ENCODE measurements at places on chromosomes 5 and 9.

DNA sequence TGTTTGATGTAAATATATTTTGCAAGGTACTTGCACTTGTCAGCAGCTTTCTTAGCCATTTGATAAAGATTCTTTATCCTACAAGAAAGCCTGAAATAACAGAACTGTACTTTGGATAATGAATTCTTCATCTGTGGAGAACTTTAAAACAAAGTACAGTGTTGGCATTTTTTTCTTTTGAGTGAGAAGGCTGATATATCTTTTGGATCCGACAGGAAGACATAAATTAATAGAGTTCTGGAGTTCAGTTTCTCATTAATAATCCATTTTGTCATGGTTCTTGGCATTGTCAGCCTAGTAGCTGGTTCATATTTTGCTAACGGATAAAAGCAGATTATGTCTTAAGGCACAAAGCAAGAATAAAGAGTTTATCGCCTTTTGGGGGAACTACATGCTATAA, 17.0 kb downstream of the PBX3 start:
- no peak for DNase-seq

DNA sequence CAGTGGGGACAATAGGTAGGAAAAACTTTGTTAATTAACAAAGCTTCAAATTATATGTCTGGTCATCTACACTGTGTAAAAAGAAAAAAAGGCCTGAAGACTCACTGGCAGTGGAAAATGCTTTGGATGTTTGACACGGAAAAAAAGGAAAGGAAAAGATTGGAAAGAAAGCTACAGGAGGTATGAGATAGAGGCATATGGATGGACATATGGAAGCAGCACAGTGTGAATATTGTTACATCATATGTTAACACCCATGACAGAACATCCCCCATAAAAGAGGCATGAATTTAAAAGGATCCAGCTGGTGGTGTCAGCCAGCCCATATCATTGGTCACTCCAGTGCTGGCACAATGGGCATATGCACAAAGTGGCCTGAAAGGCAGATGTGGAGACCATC, 19.0 kb upstream of the ADAMTS19 start:
- no peak for DNase-seq

DNA sequence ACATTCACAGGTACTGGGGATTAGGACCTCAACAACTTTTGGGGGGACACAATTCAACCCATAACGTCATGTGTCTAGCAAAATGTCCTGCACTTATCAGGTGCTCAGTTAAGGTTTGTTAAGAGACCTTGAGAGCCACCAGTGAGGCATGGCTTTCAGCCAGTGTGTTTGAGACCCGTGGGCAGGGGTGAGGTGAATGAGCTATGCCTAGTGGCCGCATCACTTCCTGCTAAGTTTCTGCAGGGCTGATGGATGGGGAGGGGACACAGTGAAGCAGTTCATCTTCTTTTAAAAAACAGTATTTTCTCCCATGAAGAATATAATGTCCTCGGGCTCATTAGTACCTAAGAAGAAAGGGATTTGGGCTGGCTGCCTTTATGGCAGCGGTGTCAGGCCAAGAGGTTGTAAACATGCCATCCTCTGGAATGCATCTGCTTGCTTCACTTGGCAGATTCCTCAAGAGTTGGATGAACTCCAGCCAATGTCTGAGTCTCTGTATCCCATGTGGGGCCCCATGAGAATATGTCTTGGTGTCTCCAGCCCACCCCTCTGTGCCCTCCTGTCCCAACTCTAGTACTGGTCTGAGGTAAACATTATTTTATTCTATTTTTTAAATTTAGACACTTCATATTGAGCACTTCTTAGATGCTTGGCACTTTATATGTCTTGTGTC, 282.2 kb downstream of the CWC27 start:
- DNase-seq, result no peak

GRCh38 chr5:1100664-1101574, 10.9 kb downstream of the SLC12A7 start:
- no peak for DNase-seq

- no peak for DNase-seq
Measured at GRCh38 chr5:128796506-128796905, 168.8 kb upstream of the SLC27A6 start.

DNA sequence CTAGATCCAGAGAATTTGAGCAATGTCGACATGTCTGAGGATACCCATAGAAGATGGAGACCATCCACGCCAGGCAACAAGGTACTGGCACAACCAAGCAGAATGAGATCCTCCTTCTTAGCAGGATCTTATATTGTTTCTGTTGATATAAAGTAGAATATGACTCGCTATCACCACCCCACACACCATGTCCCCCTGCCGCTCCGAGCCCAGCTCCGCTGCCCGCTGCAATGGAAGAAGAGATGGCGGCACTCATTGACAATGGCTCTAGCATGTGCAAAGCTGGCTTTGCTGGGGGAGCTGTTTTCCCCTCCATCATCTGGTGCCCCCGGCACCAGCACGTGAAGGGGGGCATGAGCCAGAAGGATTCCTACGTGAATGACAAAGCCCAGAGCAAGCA, 49.5 kb upstream of the FBXL7 start:
- DNase-seq, result no peak

- DNase-seq, result no peak
Measured at GRCh38 chr9:93899609-93900435, 55.3 kb downstream of the BARX1 start.

GRCh38 chr5:33588654-33589372, 148.0 kb downstream of the TARS1 start:
- peak; percentile 38 for DNase-seq

DNA sequence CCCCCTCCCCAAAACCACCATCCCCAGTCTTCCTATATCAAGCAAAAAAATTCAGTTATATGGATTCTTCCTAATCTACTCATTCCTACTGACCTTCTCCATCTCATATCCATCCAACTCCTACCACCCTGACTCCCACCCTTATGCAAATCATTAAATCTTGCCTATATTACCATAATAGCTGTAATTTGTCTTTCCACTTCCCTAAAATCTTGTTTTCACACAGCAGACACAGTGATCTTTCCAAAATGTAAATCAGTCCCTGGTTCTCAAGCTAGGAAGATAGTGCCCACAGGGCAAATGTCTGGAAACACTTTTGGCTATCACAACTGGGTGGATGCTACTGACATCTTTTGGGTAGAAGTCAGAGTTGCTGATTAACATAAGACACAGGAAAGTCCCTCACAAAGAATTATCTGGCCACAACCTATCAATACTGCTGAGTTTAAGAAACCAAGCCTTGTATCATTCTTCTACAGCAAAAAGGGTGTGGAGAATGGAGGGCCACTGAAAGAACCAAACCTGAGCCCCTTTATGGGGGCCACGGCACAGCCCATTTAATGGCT, 1.4 kb downstream of the SRA1 start:
- DNase-seq, result no peak

GRCh38 chr9:504921-505740, 290.5 kb downstream of the DOCK8 start:
- no peak for DNase-seq

- no peak for DNase-seq
Measured at GRCh38 chr9:16712787-16713186, 157.7 kb downstream of the BNC2 start.

- DNase-seq, result no peak
Measured at GRCh38 chr5:180367991-180368390, 14.9 kb upstream of the GFPT2 start.

GRCh38 chr5:157431544-157432200, 28.3 kb upstream of the NIPAL4 start:
- DNase-seq, result peak; percentile 40

- DNase-seq, result peak; percentile 91
Measured at GRCh38 chr5:159091065-159091464, 8.7 kb downstream of the EBF1 start.

- DNase-seq, result no peak
Measured at GRCh38 chr9:35164711-35165110, 2.9 kb downstream of the UNC13B start.

DNA sequence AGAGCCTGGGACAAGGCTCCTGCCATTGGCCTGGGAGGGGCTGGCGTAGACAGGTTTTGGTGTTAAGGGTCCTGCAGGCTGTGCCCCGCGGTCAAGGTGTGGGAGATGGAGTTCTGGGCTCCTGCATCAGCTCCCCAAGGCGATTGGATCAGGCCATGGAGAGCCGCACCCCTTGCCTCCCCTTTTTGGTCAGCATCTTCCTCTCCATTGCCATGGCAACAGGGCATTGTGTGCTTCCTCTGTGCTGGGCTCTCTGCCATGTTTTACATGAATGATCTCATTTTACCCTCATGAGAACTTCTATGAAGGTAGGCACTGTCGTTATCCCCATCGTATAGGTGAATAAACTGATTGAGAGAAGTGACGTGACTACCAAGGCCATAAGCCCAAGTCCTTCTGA, 344.3 kb upstream of the CLINT1 start:
- DNase-seq, result no peak

DNA sequence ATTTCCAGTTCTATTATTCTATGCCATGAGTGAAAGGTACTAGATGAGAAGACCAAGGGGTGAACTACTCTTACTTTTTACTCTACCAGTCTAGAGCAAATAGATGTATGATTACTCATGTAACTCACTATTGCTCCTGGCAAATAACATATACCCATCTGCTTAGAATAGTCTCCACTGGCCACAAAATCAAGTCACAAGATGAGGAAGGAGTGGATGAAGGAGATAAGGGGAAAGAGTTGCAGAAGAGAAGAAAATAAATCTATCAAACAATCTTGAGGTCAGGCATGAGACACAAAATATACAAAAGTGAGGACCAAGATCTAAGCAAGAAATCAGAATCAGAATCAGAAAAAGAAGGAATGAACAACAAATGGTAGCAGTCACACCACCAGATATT, 13.7 kb upstream of the NR4A3 start:
- no peak for DNase-seq

- DNase-seq, result no peak
Measured at GRCh38 chr5:95102080-95102479, 182.8 kb downstream of the MCTP1 start.

GRCh38 chr5:169020102-169020501, 280.8 kb downstream of the SLIT3 start:
- DNase-seq, result no peak

DNA sequence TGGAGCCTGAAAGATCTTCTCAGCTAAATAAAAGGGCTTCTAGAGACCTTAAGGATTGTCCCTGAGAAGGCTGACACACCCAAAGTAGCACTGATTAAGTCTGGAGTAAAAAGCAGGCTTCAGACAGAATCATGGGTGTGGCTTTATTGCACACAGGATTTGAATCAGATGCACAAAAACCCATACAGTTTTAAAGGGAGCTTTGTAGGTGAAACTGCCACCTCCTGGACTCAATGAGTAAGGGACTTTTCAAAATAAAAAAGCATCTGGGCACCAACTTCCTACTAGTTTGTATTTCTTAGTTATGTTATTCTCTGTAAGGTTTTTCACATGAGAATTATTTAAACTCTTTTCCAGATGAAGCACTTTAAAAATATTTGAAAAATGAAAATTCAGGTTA, 129.4 kb downstream of the EDIL3 start:
- no peak for DNase-seq

DNA sequence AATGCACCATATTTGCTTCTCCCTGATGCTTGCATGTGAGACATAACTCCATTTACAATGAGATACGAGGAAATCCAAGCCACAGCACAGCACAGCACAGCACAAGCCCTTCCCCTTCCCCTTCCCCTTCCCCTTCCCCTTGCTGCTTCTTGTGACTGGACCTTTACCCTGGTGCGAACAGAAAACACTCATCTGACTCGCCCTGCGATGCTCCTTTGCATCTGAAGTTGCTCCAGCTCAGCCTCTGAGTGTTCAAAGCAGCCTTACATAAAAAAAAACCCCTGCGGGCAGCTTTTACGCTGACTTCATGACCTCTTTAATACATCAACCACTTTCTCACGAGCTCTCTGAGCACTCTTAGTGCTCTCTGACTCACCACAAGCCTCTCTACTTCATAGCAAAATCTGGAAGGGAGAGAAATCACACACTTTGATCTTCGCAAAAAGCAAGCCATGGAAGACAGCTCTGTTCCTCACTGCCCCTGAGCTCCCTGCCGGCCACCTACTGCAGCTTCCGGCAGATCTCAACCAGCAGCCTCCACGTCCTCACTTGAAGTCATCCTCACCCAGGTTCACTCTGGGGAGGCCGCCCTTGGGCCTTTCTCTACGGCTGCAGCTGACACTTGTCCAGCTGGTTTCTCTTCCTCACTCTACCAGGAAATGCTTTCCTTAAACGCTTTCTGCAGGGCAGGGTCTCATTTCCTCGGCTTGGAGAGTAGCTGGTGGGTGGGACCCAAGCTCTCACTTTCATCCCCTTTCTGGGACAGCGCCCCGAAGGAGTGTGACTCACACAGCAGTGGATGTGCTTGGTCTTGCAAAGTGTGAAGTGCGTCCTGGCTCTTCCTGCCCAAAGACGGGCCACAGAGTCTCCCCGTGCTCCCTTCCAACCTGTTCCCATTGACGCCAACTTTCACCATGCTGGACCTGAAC, 5.3 kb downstream of the SLC34A1 start:
- DNase-seq, result no peak

- DNase-seq, result no peak
Measured at GRCh38 chr9:15846611-15847010, 293.8 kb downstream of the CCDC171 start.

DNA sequence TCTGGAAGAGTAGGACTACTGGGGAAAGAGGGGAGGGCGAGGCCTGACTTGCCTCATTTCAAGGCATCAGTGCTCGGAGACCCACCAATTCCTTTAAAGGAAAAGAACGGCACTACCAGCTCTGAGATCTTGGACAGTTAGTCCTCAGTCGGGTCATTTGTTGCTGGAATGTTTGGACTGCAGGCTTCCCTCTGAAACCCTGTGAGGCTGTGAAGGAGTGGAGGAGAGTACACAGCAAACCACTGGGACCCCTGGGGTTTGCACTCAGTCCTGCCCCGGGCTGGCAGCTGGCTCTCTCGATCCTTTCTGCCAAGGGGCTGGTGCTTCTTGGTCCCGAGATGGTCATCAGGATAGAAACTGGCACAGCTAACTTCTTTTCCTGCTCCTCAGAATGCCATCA, 194.5 kb downstream of the TRIO start:
- DNase-seq, result no peak

DNA sequence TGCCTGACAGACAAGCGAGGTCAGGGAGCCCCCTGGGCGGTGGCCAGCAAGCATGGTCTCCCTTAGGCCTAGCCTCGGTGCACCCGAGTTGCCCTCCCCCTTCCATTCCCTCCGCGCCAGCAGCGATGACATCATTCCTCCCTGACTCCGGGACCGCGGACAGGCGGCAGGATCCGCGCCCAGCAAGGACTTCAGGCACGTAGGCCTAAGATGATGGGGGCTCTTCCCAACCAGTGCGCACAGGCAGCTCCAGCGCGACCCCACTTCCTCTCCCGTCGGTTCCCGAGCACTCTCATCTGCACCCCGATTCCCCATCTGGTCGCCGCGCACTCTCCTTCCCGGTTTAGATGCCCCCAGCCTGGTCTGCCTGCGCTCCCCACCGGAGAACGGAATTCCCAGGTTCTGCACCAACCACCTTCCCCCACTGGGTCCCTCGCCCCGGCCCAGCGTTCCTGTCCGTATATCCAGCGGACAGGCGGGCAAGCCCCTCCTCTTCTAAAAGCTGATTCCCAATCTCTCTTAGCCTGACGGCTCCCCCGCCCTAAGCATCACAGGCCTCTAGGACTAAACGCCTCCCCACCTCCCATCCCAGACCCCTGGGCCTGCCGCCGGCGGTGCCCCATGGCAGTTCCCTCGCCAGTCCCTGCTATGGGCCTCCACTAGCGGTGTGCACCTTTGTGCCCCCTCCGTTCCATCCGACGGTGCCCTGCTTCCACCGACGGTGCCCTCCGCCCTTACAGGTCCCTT, 931 bp downstream of the FAM219A start:
- peak; percentile 35 for DNase-seq

Measured in NCI-H1694 (cell line).